ENCODE measurements at places on chromosomes 11 and 22.

DNA sequence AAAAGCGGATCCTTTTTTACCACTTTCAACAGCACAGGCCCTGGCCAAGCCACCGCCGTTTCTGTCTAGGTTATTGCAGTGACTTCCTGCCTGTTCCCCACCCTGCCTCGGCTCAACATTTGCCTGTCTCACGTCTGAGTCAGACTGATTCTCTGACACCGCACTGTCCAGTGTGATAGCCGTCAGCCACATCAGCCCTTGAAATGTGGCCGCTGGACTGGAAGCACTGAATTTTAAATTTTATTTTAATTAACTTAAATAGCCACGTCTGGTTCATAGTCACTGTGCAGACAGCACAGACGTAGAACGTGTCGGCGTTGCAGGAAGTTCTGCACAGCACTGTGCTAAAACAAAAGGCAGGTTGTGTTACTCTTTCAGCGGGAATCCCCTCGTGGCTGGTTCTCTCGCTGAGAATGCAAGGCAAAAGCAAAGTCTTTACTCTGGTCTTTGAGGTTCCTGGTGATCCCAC is 56.3 kb upstream of the ADSL start:
- peak; percentile 61 for DNase-seq

GRCh38 chr22:38754751-38755154 is 1.0 kb downstream of the SUN2 start:
- no peak for DNase-seq

DNA sequence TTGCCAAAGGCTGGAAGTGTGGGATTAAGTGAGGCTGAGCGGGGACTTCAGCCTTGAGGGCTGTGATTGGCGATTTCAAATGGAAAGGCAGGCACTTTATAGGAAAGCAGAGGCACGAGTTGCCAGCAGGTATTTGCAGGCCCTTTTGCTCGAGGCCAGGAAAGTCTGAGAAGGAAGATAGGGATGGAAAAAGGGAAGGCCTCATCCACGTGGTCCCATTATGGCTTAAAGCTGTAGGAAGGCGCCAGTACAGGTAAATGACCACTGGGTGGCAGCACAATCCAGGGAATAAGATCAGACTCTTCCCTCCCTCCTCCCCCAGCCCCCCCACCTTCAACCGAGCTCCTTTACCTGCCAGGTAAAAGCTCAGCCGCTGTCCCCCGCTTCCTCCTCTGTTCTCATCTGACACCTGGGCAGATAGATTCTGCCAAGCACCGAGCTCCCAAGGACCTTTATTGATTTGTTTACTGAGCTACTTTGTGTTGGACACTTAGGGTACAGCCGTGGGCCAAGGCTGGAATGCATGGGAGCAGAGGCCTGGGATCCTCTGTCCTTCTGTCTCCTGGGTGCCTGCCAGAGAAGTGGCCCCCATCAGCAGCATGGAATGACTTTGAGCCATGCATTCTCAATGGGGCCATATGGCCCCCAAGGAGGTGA is 7.5 kb downstream of the P2RX3 start:
- peak; percentile 80 for DNase-seq

DNA sequence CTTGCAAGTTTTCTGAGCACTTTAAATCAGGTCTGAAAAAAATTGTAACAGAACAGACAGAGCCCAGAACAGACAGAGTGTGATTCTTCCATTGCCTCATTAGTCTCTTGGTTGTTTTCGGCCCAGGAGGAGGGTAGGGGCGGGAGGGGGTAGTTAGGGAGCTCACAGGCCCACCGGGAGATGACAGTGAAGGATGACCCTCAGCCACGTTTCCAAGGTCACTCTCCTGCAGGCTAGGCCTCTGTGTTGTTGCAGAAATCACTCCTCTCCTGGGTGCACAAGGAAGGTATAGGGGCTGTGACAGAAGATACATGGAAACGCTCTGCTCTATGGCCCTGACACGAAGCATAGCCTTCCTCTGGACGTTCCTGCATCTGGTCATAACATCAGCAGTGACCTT is 69.3 kb downstream of the ABTB2 start:
- DNase-seq: no peak

GRCh38 chr11:109237636-109238035 is 184.4 kb upstream of the C11orf87 start:
- no peak for DNase-seq

- no peak for DNase-seq
Measured at GRCh38 chr11:119776031-119776636, 47.1 kb upstream of the NECTIN1 start.

GRCh38 chr11:71934213-71934612 is 5.4 kb downstream of the RNF121 start:
- DNase-seq: no peak

GRCh38 chr11:66688561-66689534 is 11.2 kb upstream of the RBM4B start:
- no peak for DNase-seq

Measured in GM10248 (cell line).